Stimulated activated CD8-positive, alpha-beta memory T cell treated with anti-CD3 and anti-CD28 coated beads, Interleukin-2, amount 100 ng/mL, for 1 hour (primary cell): ENCODE measurements at places on chromosomes 2 and 18.

GRCh38 chr2:62672601-62673000 is 32.9 kb upstream of the EHBP1 start:
- no peak for DNase-seq

GRCh38 chr18:13284330-13285027 is 65.9 kb downstream of the LDLRAD4 start:
- no peak for DNase-seq

GRCh38 chr18:50310080-50310479 is 22.6 kb upstream of the CXXC1 start:
- DNase-seq, result no peak

DNA sequence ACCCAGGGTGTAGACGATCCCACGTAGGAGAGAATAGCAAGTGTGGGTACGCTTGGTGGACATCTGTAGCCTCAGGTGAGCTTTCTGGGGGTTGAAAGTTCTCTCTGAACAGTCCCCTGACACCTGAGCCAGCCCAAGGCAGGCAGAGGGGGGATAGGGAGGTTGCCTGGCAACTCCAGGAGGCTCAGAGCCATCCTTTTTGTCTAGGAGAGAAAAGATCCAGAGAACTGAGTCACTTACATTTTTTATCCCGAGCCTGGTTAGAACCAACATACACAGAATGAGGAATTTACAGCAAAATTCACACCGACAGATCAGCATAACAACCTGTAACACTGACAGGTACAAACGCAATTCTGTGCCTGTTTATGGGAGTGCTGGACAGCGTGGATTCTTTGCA is 113.2 kb downstream of the SH3BP4 start:
- no peak for DNase-seq

DNA sequence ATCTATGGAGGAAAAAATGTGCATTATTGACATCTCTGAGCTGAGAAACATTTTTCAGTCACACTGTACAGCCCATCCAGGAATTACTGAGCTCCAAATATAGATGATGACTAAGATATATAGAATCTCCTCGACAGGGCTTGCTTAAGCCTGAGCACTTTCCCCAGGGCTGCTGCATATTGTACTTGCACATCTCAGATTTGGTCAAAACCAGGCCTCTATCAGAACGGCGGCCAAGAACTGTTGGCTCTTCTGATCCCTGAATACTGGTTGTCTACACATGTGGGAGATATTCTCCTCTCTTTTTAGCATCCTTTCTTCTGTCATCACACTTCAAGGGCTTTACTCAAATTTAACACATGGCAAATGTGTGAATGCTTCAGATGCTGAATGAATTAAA is 201.5 kb upstream of the SLC35G4 start:
- no peak for DNase-seq

DNA sequence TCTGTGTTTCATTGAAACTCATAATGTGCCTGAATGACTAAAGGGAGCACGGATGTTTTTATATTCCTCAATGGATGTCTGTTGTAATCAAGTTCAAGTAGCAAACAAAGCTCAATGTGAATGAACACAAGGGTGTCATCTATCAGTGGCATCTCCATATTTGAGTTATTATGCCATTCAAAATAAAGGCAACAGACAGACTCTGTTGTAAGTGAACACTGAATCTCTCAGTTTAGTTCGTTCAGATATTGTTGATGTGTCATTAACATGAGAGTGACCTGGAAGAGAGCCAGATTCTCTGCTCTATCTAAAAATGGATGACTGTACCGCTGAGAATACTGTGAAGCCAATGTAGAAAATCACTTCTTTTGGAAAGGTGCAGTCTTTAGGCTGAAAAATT is 118.7 kb downstream of the NUP35 start:
- DNase-seq, result no peak

DNA sequence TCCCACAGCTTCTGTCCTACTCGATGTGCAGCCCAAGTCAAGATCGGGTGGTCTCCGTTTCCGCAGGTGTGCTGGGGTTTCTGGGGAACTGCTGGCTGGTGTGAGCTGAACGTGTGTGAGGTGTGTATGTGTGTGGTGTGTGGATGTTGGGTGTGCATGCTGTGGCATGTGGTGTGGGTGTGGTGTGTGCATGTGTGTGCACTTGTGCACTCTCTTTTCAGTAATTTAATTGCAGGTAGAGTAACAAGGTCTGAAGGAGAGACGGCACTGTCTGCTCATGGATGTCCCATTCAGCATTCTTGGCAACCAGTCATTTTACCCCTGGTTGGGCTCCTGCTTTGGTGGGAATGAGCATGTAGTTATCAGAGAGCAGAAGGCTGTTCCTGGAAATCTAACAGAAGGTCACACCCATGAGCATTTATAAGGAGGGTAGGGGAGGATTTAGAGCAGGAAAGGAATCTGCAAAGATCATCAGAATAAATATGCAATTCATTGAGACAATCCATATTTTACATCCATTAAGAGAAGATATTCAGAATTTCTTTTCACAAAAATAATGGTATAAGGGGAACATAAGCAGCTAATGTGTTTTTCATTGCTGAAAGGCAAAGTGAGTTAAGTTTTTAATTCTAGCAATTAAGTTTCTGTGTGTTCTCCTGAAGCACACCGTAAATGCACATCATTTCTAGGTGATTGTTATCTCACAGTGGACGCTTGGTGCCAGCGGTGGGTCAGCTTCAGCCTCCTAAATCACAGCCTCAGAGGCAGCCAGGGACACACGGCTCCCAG is 60.7 kb downstream of the ADI1 start:
- no peak for DNase-seq

GRCh38 chr2:38105922-38106321 is 30.0 kb upstream of the CYP1B1 start:
- no peak for DNase-seq

GRCh38 chr18:7032537-7032936 is 85.1 kb downstream of the LAMA1 start:
- no peak for DNase-seq

- DNase-seq, result no peak
Observed at GRCh38 chr2:138087751-138088593, 123.7 kb downstream of the HNMT start.

DNA sequence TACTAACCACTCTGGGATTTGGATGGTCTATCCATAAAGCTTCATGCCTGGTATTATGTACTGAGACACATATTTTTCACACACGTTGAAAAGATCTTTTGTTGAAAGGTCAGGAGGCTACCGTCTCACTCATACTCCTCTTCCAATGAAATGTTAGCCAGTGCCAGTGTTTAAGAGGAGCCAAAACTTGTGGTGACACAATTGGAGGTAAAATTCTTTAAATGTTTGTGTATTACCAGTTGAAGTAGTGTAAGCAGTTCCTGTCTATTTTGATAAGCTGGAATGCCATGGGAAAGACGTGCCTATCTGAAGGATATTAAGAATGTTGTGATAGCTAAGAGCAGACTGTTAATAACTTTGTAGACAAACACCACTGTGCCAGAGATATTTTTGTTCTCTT is 32.1 kb downstream of the MARCHF7 start:
- DNase-seq, result no peak

GRCh38 chr2:206824087-206824618 is 58.7 kb downstream of the FASTKD2 start:
- DNase-seq, result no peak

- DNase-seq, result no peak
Observed at GRCh38 chr18:13486686-13487085, 239.7 kb downstream of the FAM210A start.

DNA sequence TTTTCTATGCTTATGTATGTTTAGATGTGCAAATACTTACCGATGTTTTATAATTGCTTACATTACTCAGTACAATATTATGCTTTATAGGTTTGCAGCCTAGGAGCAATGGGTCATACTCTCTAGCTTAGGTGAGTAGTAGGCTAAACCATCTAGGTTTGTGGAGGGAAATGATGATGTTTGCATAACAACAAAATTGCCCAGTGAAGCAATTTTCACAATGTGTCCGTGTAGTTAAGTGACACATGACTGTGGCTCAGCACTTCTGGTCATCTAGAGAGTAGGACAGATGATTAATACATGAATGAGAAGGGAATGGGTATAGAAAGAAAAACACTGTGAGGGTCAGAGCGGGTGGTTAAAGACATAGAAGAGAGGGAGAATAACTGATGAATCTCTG is 2116.2 kb upstream of the PIK3C3 start:
- no peak for DNase-seq

GRCh38 chr2:216352653-216353270 is 19.5 kb downstream of the MARCHF4 start:
- DNase-seq, result no peak

GRCh38 chr2:85794038-85794441 is 40.2 kb downstream of the ATOH8 start:
- DNase-seq, result no peak

GRCh38 chr18:12645751-12646203 is 12.1 kb downstream of the SPIRE1 start:
- DNase-seq, result no peak

DNA sequence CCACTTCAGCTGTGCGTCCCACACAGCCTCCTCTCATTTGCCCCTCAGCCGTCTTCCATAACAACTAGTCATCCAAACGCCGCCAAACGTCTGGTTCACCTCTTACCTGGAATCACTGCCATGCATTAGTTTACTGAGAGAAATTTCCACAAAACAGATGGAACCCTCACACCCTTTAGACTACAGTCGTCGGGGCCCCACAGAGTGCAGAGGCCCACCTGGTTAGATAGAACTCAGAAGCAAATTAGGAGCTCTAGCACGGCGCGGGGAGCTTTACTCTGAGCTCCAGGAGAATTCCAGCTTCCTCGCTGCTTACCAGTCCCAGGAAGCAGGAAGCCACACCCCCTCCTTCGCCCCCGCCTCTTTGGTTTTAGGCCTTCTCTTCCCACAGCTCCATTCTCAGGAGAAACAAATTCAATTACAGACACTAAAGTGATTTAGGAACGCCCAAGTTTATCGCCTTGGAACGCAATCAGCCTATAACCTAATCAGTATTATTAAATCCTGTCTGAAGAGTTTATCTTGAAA is 9.4 kb downstream of the RNU2-63P start:
- no peak for DNase-seq

DNA sequence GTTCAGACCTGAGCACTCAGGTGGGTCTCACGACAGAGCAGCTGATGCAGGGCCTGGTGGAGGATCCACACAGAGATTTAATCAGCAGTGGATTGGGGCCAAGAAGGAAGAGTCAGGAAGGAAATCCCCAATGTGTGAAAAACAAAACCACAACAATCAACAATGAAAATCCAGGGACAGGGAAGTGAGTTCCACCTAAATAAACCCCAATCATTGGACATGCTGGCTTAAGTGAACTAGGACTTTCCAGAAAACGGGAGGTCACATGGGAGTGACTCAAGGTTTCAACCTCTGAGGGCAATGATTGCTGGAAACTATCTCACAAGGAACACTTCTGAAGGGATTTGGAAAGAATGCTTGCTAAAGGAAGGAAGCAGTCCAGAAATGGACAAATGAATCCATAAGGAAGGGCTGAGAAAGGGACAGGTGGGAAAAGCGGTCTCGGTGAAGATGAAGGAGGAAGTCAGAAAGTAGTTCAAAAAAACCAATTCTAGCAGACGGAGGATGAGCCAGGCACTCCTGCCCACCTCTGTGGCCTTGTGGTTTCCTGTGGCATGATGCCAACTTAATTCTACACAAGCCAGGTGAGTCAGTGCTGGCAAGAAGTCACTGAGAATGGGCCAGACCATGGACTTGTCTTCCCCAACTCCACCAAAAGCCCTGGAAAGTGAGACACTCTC is 15.4 kb upstream of the XDH start:
- peak; percentile 2 for DNase-seq

DNA sequence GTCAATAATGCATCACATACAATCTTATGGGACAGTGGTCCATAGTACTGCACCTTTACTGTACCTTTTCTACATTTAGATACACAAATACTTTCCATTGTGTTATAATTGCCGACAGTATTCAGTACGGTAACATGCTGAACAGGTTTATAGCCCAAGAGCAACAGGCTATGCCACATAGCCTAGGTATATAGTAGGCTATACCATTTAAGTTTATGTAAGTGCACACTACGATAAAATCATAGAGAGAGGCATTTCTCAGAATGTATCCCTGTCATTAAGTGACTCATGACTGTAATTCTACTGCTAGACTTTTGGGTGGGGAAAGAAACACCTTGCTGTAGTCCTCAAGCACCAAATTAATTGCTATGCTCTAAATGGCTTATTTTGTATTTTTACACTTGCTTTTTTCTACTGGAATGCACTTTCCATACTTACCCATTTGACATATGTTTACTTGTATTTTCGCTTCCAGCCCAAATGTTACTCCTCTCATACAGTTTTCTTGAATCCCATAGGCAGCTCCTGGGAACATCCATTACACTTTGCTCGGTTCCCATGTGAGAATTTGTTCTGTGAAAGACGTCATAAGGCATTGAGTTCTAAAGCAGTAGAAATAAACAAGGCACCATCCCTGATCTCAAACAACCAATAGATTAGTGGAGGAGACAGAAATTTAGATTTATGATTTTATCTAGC is 714.0 kb upstream of the ID2 start:
- no peak for DNase-seq

- no peak for DNase-seq
Observed at GRCh38 chr2:60352491-60353405, 200.7 kb downstream of the BCL11A start.

GRCh38 chr2:46655551-46656436 is 176.4 kb downstream of the TMEM247 start:
- no peak for DNase-seq

GRCh38 chr2:99812426-99812825 is 322.6 kb upstream of the REV1 start:
- no peak for DNase-seq

- no peak for DNase-seq
Observed at GRCh38 chr2:226333388-226333787, 466.2 kb downstream of the IRS1 start.

DNA sequence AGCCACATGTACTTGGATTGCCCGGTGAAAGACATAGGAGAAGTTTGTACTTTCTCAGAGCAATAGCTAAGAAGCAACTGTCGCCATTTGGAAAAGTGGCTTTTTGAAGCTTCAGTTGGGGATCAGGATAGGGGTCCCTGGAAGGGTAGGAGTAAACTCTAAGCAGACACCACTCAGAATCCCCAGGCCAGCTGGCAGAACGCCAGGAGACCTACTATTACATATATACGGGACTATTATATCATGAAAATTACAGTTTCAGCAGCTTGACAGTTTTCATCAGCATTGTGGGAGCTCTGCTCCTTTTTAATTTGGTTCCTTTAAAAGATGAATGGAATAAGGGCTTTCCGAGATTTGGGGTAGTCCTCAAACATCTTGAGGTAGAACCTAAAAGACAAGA is 54.9 kb downstream of the SRD5A2 start:
- DNase-seq, result no peak

- no peak for DNase-seq
Observed at GRCh38 chr2:142872882-142873724, 4.4 kb upstream of the KYNU start.
